Cardiac septum (tissue), 1 donor: ENCODE measurements at places on chromosomes 5 and 9.

DNA sequence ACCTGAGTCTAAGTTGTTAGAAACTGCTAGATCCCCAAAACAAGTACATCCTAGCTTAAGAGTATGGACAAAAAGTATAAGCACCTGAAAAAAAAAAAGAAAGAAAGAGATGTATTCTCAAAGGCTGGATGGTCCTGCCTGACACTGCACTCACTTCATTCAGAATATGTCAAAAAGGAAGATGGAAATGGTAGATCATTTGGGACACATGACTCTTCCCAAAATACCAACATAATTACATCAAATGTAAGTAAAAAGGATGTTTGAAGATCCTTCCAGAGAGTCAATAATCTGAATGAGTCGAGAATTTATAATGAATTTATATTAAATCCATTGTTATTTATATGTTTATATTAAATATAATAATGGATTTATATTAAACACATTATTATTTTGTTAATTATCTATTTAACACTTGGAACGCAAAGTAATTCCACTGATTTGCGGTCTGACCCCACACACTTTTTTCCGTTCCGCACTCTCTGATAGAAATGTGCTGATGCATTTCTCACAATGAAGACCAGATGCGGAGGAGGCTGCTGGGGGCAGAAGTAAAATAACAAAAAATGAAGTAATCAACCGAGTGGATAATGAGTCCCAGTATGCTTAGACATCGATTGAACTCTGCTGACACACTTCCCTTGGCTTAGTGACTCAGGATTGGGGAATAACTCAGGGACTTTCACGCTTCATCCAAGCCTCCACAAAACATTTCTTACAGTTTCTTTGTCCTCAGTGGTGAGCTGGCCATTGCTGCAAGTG, 201.2 kb downstream of the ADAMTS12 start:
- DNase-seq, result no peak

GRCh38 chr5:4023753-4024335, 428.2 kb downstream of the IRX1 start:
- DNase-seq, result no peak

DNA sequence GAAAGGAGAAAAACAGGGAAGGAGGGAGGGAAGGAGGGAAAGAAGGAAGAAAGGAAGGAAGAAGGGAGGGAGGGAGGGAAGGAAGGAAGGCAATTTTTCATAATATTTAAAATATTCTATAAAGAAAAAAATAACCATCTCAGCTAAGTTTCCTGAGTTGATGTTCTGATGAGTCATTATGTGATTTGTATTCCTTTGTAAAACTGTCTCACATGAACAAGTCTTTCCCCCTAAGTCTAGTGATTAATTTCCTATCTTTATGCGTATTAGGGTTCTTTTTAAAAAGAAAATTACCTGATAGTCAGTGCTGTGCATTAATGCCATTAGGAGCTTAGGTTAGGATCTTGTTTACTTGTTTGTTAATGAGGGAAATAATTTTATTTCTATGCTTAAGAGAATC, 94.1 kb downstream of the RASEF start:
- no peak for DNase-seq

DNA sequence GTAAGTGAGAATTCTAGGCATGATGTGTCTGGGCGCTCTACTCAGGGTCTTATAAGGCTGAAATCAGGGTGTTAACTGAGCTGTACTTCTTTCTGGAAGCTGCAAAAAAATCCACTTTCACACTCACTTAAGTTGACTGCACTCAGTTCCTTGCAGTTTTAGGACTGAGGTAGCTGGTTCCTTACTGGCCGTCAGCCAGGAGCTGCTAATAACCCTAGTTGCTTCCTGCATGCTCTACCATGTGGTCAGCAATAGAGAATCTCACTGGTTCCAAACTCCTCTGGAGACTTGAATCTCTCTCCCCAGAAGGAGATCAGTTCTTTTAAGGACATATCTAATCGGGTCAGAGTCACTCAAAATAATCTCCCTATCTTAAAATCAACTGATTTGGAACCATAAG, 911.2 kb downstream of the EFNA5 start:
- DNase-seq, result no peak

DNA sequence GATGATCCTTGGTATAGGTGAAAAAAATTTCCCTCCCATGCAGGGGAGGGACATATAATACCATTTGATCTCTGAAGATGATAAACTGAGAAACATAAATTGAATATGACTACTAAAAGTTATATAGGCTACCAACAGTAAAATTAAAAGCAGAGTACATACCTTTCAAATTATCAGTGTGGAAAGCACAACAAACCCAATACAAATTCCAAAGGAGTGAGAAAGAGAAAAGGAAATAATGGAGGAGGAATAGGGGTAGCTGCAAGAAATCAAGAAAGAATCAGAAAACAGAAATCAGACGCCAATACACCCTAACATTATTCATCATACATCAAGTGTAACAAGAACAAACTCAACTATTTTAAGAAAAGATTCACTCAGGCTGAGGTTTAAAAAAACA, 17.7 kb downstream of the GNAQ start:
- no peak for DNase-seq

DNA sequence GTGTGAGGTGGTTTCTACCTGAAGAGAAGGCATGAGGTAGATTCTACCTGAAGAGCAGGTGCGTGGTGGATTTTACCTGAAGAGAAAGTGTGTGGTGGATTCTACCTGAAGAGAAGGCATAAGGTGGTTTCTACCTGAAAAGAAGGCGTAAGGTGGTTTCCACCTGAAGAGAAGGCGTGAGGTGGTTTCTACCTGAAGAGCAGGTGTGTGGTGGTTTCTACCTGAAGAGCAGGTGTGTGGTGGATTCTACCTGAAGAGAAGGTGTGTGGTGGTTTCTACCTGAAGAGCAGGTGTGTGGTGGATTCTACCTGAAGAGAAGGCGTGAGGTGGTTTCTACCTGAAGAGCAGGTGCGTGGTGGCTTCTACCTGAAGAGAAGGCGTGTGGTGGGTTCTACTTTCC, 192.8 kb downstream of the MED10 start:
- no peak for DNase-seq
